ENCODE measurements at places on chromosomes 5 and 9.

GRCh38 chr5:37112383-37112991, 136.7 kb downstream of the CPLANE1 start:
- no peak for DNase-seq

DNA sequence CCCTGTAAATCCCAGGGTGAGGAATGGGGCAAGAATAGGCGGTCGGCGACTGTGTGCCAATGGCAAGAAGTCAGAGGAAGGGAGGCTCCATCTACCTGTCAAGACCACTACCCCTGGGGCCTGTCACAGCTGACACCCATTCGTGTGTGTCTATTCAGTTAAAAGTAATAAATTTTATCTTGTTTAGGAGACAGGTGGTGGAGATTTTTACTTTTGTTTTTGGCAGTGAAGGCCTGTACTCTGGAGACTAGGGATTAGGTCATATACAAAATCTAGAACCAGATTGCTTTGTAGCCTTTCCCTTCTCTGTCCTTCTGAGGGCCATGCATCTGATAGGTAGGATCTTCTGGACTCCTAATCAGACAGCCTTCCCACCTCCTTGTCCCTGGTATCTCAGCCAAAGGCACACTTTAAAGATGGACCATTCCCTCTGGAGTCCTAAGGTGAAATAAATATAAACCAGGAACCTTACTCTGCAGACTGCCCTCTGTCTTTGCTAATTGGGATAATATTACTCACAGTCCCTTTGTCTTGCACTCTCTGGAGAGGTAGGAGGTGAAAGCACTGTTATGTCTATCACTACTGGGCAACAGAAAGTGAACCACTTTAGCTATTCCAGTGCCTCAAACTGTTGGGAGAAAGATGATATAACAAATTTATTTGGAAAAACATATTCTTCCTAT, 213.2 kb upstream of the ACTBL2 start:
- DNase-seq: no peak

- peak; percentile 78 for DNase-seq
Measured at GRCh38 chr5:34687269-34688011, 31.3 kb downstream of the RAI14 start.

- DNase-seq: peak; percentile 68
Measured at GRCh38 chr5:34585601-34586104, 70.5 kb upstream of the RAI14 start.

- no peak for DNase-seq
Measured at GRCh38 chr5:163727028-163727427, 221.6 kb downstream of the MAT2B start.

DNA sequence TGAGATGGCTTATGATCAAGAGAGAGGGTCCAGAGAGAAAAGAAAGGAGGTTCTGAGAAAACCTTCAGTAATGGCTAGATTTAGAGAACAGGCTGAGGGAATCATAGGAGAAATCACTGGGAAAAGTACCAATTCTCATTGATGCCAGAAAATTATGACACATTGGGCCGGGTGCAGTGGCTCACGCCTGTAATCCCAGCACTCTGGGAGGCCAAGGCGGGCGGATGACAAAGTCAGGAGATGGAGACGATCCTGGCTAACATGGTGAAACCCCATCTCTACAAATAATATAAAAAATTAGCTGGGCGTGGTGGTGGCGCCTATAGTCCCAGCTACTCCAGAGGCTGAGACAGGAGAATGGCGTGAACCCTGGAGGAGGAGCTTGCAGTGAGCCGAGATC, 29.5 kb upstream of the PLIN2 start:
- no peak for DNase-seq

- DNase-seq: no peak
Measured at GRCh38 chr9:124969401-124969800, 28.5 kb upstream of the GOLGA1 start.

DNA sequence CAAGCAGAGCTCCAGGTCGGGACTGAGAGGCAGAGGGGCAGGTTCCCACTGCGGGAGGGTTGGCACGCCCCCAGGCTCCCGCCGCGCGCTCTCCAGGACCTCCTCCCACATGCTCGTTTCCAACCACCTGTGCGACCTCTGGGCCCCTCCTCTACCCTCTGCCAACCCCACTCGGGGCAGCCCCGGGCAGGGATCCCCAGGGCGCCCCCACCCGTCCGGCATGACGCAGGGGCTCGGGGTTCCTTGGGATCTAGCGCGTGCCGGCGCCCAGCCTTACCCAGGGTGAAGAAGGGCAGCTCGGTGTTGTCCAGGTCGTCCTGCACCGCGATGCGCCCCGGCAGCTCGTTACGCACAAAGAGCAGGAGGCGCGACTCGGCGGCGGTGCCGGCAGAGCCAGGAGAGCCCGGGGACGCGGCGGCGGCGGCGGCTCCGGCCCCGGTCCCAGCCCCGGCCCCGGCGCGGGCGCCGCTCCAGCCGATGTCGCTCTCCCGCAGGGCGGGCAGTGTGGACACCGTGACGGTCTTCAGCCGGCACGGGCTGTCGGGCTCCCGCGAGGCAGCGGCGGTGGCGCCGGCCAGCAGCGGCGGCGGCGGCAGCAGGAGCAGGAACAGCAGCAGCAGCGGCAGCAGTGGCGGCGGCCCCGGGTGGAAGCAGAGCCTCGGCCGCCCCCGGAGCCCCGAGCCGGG, 494 bp downstream of the ASTN2 start:
- DNase-seq: peak; percentile 33

- DNase-seq: no peak
Measured at GRCh38 chr5:148699028-148699427, 44.7 kb upstream of the HTR4 start.

DNA sequence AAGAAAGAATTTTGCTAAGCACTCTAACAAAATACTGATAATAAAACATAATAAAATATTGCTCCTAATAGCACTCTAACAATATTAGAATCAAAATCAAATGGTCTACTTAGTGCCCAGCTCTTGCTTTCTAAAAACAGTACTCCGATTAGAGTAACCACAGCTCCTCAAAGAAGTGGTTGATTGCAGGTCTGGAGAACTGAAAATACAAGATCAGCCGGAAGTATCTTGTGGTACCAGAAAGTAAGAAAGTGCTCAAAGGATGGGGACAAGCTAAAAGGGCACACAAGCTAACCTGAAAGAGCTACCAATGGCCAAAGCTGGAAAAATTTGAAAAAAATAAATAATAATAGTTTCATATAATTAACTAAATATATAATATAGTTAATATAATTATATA, 119.2 kb downstream of the CWC27 start:
- DNase-seq: no peak

DNA sequence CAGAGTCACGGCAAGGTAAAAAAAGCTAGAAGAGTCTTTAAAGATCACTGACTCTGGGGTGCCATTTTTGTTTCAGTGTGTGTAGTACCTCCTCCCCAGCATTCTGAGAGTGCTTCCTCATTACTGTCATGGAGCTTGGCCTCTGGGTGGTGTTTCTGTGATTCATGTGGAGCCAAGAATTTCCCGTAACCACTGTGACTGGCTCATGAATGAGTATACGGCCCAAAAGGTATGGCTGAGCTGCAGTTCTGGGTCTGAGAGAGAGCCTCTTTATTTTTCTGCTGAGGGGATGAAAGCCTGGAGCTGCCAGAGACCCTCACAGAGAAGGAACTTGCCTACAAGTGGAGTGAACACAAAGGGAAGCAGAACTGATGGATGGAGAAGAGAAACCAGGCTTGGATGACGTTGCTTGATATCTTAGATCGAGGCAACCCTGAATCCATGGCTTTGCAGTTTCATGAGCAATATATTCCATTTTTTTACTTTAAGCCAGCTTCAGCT, 85.6 kb downstream of the PTTG1 start:
- DNase-seq: peak; percentile 68

All from fibroblast of skin of back (primary cell).